ENCODE measurements at places on chromosomes 16 and 17.

- DNase-seq = no peak
Measured at GRCh38 chr17:74949455-74950115, 13.9 kb downstream of the OTOP3 start.

DNA sequence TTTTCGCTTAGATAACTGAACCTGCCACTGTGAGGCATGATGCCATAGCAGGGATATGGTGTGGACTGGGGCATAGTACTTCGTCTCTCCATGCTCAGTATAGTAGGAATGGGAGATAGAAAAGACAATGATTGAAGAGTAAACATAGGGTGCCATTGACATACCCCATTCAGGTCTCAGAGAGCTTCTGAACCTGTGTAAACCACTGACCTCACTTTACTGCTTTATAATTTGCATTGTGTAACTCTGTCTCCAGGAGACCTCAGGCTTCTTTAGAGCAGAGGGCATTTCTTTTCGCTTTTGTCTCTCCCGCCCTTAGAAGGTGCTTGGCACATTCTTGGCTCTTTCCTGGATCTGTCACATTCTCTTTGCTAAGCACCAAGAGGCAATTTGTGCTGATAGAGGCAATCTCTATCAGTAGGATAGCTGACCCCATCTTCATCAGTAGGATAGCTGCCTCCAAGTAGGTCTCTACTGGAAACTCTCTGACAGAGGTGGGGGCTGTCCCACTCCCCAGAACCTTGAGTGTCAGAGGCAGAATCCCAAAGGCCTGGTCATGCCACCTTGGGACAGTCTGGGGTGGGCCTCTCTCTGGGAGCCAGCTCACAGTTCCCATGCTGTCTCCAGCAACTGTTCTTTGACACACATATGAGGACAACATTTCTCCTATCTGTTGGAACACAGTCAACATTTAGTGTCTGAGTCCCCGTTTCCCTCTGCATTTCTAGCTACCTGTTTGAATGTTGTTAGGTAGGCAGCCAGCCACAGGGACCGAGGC lies 181.9 kb downstream of the UTP18 start:
- no peak for DNase-seq

- no peak for DNase-seq
Measured at GRCh38 chr17:48644159-48644558, 18.0 kb upstream of the HOXB9 start.

DNA sequence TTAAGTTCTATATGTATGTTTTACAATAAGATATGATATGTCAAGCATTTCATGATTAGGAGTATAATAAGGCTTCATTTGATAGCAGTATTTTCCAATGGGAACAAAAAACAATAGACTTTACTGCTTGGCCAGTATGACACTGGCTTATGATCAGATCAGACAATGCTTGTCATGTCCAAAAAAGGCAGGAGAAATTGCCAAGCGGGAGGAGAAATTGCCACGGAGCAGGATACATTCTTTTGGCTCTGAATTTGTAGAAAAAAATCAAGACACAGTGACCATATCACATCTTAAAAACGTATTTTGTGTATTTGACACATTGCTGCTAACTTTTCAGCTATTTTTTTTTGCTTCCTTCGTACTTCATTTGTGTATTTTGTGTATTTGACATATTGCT lies 404.1 kb downstream of the CNTNAP4 start:
- no peak for DNase-seq

Data from esophagus squamous epithelium (tissue), 5 donors.